Bone marrow (tissue), 2 donors: ENCODE measurements at places on chromosomes 7 and 10.

- DNase-seq = no peak
These were observed 39.4 kb upstream of the CTNNA3 start for GRCh38 chr10:67735430-67735829.

- no peak for DNase-seq
These were observed 1.2 kb downstream of the CASD1 start for GRCh38 chr7:94510582-94511496.

DNA sequence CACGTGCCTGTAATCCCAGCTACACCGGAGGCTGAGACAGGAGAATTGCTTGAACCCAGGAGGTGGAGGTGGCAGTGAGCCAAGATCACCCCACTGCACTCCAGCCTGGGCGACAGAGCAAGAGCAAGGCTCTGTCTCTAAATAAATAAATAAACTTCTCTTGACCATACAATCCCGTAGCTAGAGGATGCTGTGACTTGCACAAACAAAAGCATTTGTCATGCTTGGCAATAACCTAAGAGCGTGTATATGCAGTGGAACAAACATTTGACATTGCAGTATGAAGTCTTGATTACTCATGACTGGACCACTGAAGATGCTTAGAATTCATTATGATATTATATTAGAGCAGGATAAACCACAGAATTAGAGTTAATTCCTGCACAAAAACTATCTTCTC, 1.4 kb upstream of the C7orf57 start:
- no peak for DNase-seq

DNA sequence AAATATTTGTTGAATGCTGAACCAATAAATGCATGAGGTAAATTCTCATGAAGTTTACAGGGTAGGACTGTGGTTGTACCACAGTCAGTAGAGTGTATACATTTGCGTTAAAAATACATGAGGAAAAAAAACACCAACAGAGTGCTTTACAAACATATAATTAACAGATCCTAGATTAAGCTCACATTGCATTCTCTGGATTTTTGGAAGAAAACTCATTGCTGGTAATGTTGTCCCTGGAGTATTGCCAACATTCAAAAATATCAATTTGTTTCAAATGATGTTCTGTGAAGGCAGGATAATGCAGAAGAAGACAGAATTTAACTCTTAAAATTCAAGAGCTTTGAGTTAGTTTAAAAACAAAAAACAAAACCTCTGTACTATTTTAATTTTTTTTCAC, 95.5 kb downstream of the MBL2 start:
- DNase-seq = no peak

DNA sequence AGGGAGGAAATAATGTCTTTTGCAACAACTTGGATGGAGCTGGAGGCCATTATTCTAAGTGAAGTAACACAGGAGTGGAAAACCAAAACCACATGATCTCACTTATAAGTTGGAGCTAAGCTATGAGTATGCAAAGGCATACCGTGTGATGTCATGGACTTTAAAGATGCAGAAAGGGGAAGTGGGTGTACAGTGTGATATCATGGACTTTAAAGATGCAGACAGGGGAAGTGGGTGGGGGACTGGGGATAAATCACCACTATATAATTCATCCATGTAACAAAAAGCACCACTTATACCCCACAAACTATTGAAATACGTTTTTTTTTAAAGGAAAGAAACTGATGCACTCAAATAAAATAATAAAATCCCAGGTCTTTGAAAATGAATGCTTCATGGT, 29.5 kb downstream of the LYZL2 start:
- DNase-seq = no peak

DNA sequence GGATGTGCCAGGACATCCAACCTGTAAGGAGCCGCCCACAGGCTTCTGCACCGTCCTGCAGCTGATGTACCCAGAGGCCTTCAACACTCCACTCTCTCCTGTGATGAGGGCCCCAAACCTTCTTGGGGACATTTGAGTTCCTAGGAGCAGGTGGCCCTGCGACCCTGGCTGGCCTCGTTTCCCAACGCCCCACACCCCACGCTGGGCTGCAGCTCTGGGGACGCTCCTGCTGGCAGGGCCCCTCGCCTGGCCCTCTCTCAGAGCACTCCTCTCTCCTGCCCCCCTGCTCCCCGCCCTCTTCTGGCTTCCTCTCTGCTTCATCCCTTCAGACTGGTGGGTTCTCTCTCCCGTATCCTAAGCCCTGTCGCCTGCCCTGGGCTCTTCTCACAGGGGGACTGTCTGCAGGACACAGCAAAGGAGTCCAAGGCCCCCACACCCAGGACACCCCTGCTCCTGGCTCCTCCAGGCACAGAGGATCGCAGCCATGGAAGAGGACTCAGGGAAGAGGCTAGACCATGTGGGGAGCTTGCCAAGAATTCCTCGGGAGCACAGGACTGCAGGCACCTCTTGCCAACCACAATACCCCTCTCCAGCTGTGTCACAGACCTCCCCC, 541.4 kb downstream of the TCERG1L start:
- no peak for DNase-seq

- DNase-seq = no peak
These were observed 41.8 kb upstream of the HYCC1 start for GRCh38 chr7:23055582-23056178.

DNA sequence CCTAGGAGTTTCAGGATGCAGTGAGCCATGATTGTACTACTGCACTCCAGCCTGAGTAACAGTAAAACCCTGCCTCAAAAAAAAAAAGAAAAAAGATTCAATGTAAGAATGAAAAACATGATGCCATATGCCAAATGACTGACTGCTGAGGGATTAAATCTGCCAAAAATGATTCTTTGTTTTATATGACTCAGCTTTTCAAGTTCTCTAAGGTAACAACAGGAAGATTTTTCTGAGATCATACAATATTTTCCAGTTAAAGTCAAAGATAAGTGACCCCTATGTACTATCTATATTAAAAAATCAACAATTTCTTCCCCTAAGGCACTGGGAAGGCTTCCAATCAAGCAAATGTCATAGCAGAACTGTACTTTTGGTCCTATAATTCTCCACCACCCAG, 271.2 kb upstream of the IMMP2L start:
- DNase-seq = no peak

DNA sequence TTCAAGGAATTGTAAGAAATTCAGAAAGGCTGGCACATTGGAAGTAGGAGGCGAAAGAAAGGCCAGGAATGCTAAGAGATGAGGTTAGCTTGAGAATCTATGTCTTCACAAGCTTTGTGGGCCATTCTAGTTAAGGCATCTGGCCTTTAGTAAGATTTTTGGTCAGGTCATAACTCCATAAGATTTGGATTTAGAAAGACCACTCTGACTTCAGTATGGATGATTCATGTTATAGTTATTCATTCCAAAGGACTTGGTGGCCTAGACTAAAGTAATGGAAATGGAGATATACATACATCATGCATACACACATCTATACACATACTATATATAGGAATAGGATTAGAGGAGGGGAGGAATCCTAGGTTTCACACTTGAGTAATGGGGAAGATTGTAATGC, 77.5 kb downstream of the SEPTIN7 start:
- no peak for DNase-seq

- DNase-seq = no peak
These were observed 524.6 kb upstream of the KCND2 start for GRCh38 chr7:119748251-119748860.
